Stimulated activated CD8-positive, alpha-beta memory T cell treated with anti-CD3 and anti-CD28 coated beads, Interleukin-15, amount 100 ng/mL, for 24 hours (primary cell): ENCODE measurements at places on chromosomes 13 and 19.
A peak's percentile ranks its signal among the peaks of the same experiment; 100 is the strongest.

GRCh38 chr19:56253737-56254136 is 18.8 kb upstream of the EDDM13 start:
- DNase-seq, result no peak

GRCh38 chr19:5987077-5987818 is 9.3 kb upstream of the RANBP3 start:
- DNase-seq, result peak; percentile 39

DNA sequence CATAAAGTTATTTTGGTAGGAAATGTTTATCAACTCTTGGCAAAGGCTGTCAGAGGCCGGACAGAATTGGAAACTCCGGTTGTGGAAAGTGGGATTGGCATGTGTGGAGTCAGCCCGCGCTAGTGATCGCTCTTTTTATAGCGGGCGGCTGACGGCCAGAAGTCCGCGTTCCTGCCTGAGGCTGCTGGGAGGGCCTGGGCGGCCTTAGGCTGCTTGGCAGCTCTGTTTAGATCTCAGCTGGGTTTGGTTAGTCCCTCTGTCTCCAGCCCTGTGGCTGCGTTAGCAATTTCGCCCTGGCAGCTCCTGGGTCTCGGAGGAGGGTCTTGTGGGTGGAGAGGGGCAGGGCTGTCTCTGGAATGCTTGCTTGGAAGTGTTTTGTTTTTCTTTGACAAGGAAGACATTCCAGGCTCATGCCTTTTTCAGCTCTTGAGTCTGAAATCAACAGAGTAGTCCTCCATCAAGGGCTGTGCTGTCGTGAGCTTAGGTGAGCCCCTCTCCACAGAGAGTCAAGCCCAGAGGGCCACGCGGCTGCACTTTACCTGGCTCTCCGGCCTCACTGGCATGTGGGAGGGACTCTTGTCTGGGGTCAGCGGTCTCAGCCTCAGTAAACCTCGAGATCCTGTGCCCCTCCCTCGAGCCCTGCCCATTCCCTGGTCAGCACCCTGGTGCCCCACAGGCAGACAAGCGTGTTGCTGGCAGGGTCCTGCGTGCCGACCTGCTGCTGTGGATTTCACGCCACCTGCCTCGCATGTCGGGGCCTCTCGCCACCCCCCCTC is 22.5 kb downstream of the DOT1L start:
- DNase-seq, result no peak

- DNase-seq, result no peak
Measured at GRCh38 chr19:38736036-38736412, 8.2 kb downstream of the CAPN12 start.

GRCh38 chr13:20130012-20130411 is 30.8 kb downstream of the GJA3 start:
- no peak for DNase-seq

DNA sequence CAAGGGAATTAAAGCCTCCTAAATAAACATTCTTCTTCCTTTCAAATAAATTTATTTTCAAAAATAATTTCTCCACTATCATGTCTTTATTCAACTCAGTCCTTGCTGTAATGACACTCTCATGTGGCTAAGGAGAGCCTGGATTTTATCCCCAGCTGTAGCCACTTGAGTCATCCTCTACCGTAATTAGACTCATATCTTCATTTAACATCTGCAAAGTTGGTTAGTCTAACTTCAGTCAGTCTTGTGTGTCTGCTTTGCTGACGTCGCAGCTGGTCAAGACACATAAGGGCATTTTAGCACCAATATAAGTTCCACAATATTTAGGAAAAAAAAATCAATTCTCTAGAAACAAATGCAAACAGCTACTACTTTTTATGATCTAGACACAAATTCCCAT is 776.4 kb upstream of the ATXN8OS start:
- no peak for DNase-seq

GRCh38 chr13:75071796-75072195 is 410.2 kb downstream of the TBC1D4 start:
- DNase-seq, result no peak

DNA sequence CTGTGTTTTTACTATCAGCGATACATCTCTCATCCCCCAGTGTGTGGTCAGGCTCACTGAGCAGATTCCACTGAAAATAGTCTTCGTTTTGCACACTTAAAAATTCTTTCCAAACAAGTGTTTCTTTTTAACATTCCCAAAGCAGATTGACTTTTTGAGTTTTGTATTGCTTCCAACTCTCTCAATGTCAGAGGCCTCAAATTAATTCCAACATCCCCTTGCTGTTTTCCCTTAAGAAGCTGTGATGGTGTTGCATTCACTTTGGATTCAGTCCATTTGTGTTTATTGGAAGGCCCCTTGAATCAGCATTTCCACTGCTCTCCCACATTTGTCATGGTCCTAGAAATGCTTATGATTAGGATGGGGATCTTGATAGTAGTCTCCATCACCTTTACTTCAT is 228.7 kb downstream of the KCNRG start:
- no peak for DNase-seq

GRCh38 chr13:44693156-44693764 is 117.1 kb upstream of the TSC22D1 start:
- DNase-seq, result no peak

DNA sequence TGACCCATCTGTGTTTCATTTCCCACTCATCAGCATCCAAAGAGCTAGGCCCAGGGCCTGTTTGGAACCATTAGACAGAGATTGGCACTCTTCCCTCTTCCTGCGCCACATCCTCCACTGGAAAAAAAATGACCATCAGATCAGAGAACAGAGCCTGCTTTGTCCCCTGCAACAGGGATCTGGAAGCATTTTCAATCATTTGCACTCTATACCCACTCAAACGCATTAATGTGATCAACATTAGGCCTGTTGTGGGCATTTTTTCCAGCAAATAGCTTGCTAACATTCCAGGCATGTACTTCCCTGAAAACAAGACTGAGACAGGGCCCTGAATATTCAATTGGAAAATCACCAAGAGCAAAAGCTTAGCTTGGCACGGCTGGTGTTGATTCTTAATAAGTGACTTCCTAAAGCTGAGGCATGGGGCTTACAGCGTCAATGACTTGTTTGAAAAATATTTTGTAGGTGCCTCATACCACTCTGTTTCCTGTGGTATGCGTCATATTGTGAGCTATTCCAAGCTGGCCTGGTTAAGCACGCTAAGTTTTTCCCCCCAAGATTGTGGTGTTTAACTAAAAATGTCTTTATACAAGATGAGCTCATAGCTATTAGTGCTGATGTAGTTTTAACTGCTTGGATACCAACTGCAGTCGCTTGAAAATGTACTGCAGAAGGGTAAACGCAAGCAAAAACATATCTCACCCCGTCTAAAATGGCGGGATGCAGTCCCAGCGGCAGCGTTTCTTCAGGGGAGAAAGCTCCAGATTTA is 404.4 kb downstream of the SPRY2 start:
- no peak for DNase-seq

GRCh38 chr19:49875857-49876421 is 1.2 kb downstream of the AKT1S1 start:
- DNase-seq, result no peak

DNA sequence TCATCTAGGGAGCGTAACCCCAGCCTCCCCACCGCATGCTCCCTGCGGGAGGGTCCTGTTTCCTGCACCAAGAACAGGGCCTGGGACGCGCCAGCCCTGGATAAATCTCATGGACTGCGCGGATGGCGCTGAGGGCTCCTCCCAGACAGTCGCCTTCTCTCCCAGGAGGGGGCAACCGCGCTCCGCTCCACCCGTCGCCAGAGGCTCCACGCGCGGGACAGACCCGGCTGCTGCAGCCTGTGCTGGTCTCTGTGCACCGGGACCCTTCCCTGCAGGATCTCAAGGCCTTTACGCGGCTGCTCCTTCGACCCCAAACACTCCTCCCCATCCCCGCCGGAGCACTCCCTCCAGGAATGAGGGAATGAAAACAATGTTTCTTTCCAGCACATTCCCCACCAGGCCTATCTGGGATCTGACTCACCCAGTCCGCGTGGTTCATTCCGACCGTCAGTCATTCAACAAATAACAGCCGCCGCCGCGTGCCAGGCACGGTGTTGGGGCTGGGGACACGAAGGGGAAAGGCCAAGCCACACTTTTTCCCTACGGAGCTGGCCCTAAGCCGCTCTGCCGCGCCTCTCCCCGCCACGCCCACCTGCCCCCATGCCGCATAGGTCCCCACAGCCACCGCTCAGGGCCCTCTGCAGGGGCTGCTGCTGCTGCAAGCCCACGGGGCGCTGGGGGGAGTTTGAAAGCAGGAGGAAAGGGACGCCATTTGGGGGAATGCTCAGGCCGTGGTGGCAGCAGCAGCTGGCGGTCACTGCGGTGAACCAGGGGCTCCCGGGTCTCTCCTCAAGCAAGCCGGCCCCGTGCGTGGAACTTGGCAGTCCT is 6.0 kb downstream of the PNMA8B start:
- DNase-seq, result no peak

DNA sequence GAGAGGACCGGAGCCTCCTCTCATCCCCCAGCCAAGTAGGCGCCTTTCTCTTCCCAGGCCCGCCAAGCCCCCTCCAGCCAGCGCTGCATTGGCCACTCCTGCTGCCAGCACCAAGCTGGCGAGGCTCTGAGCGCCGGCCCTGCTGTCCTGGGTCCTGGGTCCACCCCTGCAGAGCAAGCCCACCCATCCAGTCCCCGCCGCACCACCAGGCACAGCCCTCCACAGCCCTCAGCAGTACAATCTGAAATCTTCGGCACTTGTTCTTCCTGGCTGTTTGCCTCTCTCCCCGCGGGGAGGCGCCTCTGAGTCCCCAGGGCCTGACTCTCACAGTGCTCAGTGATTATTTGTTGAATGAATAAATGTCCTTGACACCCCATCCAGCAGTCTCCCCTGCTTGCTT is 236.4 kb upstream of the SGCG start:
- DNase-seq, result no peak

DNA sequence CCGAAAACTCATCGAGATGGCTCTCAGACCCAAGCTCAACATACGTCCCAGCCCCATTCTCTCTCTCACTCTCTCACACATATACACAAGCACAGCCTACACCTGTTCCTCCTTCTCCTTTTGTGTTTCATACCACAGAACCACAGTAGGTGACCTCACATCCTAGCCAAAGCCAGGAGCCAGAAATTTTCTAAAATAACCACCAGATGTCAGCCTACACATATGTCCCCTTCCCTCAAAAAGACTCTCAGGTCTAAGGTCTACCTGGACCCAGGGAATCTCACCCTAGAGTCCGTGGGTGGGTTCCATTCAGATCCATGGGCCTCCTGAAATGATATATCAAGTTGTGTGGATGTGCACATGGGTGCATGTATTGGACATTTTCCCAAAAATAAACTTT is 104.2 kb upstream of the IPO5 start:
- no peak for DNase-seq

GRCh38 chr13:113349491-113349890 is 14.4 kb downstream of the GRTP1 start:
- DNase-seq, result no peak
